ENCODE measurements at places on chromosomes 4 and X. TPM values are rescaled to one million over a fixed set of nuclear protein-coding genes. Genes with fewer than 3 reads are reported as not detected.

The CSAG3 gene
- not detected for total RNA-seq

The ADAMTS3 gene
- not detected for total RNA-seq

The FRAS1 gene
- total RNA-seq, result not detected

The SASH3 gene
- 239 TPM for total RNA-seq

The CFAP99 gene
- total RNA-seq, result not detected

The TCEAL7 gene
- total RNA-seq, result not detected

The NUDT10 gene
- total RNA-seq, result 0.35 TPM

The PAGE2B gene
- total RNA-seq, result not detected

The RS1 gene
- total RNA-seq, result not detected

The ASMT gene
- total RNA-seq, result not detected

Measured in activated naive CD4-positive, alpha-beta T cell treated with anti-CD3 and anti-CD28 coated beads, Interleukin-2, amount 10 ng/mL, durations not matched to agents 5 hours and 36 hours (primary cell).